ENCODE measurements at places on chromosomes 5 and 9.

DNA sequence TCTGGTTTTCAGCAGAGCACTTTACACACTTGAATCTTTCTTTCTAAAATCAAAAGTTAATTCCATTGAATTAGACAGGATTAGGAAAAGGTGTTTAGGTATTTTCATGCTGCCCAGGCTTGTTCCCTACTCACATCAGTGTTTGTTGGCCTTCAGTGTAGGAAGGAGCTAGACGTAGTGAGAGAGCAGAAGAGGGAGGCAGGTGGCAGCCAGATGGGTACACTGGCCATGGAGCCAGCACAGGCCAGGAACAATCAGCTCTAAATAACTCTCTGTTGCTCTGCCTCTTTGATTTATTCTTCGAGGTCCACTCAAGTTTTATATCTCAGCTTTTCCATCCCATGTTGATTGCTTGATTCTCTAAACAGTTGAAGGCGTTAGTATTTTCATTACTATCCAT is 529.6 kb downstream of the PSAT1 start:
- DNase-seq = no peak

- DNase-seq = peak; percentile 20
Observed at GRCh38 chr5:83474161-83474796, 2.7 kb downstream of the VCAN start.

DNA sequence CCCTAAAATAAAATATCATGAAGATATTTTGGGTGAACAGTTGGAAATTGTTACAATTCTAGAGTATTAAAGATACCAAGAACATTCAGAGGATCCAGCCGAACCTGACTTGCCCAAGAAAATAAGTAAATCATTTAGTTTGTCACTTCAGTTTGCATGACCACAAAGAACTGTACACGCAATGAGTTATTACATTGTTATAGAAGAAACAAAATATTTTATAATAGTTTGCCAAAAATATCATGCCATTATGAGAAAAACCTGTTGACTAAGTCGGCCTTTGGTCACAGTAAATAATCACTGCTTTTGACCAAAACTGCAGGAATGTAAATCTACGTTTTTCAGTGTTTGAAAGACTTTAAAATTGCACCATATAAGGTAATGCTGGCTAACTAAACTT is 27.9 kb downstream of the TRIO start:
- no peak for DNase-seq

DNA sequence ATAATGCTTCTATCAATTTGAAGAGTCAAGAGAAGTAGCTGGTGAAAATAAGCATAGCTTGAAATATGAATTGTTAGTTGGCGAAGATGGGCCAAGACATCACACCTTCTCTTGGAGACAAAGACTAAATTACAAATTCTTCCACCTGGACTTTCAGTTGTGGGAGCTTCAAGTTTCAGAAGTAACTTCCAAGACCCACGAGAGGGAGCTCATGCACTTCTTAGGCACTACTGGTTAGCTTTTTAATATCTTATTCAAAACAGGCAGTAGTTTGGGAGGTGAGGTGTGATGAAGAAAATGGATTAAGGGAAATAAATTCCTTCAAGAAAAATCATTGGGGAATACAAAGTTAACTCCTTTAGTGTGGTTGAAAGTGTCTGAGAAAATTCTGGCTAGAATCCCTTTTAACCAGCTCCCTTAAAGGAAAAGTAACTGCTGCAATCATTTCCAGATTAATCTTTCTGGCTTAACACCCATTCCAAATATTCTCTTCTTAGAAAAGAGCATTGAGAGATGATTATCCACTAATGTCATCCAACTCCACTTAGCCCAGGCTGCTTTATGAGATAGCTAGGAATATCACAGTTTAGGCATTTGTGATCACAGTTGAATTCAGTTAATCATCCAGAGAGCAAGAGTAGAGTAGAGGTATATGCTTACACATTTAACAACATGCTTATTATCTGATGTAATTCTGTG is 139.5 kb upstream of the DMRTA1 start:
- DNase-seq = no peak

GRCh38 chr5:142602720-142603245 is 83.1 kb downstream of the FGF1 start:
- DNase-seq = no peak

- DNase-seq = no peak
Observed at GRCh38 chr5:83645936-83646335, 74.7 kb downstream of the HAPLN1 start.

DNA sequence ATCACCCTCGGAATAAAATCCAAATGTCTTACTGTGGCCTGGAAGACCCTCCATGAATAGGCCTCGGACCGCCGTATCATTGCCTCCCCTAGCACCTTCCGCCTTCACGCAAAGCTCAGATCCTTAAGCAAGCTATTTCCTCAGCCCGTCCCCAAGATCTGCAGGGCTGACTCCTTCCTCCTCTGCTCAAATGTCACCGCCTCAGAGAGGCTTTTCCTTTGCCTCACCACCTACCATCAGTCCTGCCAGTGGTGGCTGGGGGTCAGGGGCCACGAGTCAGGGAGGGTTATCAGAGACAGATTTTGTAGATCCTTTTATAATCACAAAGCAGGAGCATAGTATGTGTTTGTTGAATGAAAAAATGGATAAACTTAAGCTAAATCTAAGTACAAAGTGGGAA is 74.4 kb upstream of the KIF2A start:
- no peak for DNase-seq

DNA sequence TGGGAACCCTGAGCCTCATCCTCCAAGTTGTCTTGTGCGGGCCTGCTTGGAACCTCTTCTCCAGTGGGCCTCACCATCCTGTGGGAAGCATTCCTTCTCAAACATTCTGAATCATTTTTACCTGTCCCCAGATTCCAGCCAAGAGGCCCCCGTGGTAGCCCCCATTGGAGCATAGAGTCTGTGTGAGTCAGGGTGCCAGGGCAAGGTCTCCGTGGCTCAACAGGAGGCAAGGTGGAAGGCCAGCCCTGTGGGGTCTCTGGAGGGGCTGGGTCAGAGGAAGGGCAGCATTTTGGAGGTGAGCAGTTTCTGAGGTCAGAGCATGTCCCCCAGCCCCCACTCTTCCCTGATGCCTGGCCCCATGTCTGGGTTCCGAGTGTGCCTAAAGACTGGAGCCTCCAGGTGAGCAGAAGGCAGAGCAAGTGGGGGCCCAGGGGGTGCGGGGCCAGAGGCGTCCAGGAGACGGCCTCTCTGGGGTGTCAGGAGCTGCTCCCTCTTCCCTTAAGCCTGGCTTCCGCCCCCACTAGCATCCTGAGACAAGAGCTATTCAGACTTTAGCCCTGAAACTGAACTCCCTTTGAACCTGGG is 2.1 kb downstream of the CACNA1B start:
- DNase-seq = no peak

- DNase-seq = no peak
Observed at GRCh38 chr5:139696167-139696893, 48.2 kb downstream of the CXXC5 start.

DNA sequence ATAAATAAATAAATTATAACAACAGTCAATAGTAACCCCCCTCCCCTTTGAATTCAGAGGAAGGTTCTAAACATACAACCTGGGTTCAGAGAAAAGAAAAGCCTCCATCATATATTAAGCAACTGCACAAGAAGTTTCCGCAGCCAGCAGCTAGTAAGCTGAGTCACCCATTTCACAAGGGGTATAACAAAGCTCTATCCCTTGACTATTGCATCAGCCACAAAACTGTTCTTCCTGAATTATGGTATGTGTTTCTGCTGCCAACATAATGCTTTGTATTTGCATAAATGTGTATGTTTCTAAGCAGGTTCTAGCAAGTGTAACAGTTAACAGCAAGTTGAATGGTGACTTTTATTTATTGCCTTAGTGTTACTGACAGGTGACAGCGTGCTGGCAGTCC is 6.8 kb upstream of the CEP120 start:
- no peak for DNase-seq

DNA sequence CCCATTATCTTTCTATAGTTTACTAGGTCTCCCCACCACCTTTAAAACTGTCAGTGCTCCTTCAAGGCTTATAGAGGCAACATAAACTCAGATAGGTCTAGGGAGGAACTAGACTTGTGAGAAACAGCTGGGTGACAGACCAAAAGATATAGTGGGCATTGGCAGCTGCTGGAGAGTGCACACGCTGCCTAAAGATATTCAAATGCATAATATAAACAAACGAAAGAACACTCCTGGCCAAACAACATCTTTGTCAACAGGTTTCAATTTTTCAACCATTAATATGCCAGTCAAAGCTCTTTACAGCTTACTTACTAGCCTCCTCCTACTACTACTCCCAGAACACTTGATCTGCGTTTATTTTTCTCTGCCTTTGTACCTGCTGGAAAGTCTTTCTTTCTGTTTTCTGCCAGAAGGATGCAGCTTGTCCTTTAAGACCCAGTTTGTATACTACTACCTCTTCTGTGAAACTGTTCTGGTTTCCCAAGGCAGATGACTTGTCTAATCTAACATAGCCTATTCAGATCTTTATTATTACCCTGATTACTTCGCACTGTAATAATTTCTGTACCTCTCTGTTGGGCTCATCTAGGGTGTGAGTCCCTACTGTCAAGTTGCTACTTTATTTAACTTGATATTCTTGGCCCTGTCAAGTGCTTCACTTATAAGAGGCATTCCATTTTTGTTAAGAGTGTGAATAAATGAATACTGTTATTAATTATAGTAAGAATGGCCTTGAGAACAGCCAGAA is 14.3 kb downstream of the KDM3B start:
- DNase-seq = no peak

Data from activated CD8-positive, alpha-beta memory T cell treated with anti-CD3 and anti-CD28 coated beads, Interleukin-2, amount 50 U/mL, for 4 hours (primary cell).